ENCODE measurements at places on chromosomes 2 and 18. TPM values are rescaled to one million over a fixed set of nuclear protein-coding genes. Genes with fewer than 3 reads are reported as not detected.

DNA sequence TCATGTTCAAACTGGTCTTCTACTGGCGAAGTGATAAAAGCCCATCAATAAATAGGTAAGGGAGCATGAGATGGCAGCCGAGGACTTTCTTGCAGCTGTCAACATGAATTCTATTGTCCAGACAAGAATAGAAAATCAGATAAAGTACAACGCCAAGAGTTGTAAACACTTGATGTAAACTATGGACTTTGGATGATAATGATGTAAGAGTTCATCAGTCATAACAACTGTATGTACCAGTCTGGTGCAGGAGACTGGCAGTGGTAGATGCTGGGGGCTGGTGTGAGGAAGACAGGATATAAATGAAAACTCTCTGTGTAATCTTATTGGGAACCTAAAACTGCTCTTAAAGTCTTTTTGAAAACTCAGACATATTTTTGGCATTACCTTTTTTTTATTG, 155.9 kb upstream of the RASGRP3 start:
- H3K36me3 ChIP-seq, result no peaks in the 10 kb centered on the region
- no peak overlapping the region for H3K27ac ChIP-seq
- no peak for DNase-seq
- H3K4me3 ChIP-seq, result no peak overlapping the region

DNA sequence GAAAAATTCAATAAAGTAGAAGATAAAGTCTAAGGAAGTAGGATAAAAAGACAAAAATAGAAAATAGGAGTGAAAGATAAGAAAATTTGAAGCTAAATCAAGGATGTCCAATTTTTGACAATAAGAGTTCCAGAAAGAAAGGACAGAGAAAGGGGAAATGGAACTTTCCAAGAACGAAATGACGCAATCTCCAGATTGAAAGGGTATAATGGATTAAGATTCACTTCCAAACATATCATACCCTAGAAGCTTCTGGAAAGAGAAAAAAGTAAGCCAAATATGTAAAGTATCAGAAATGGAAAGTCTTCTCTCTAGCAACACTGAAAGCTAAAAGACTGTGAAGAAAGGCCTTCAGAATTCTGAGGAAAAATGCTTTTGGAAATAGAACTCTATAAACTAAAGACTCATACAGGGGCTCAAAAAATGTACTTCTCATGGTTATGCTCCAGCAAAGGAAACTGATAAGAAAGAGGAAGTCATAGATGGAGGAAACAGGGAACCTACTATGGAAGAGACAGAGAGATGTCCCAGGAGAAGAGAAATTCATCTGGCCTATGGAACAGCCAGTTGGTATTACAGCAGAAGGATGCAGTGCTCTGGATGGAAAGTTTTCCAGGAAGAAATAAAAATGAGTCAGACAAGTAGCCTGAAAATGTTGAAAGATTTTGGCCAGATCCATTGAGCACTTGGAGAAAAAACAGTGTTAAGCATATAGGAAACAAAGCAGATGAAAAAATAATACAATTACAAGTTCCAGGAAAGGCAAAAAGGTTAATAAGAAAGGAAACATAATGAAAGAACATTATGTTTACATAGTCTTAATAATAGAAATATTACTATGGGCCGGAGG, 20.1 kb downstream of the CASP8 start:
- no peak for DNase-seq
- H3K27me3 ChIP-seq, result no peaks in the 10 kb centered on the region
- no peak overlapping the region for H3K4me3 ChIP-seq
- H3K36me3 ChIP-seq, result peaks cover 1% of the 10 kb centered on the region

- no peaks in the 10 kb centered on the region for H3K36me3 ChIP-seq
Measured at GRCh38 chr2:59184276-59185020, 943.3 kb upstream of the FANCL start.

TUBA4B gene
- total RNA-seq, result not detected

- peak overlapping the region; percentile 96 for H3K27ac ChIP-seq
- peak overlapping the region; percentile 78 for H3K4me3 ChIP-seq
- H3K4me1 ChIP-seq, result peaks cover 13% of the 10 kb centered on the region
- peaks cover 6% of the 10 kb centered on the region for H3K27me3 ChIP-seq
- no peak for DNase-seq
- H3K36me3 ChIP-seq, result no peaks in the 10 kb centered on the region
Measured at GRCh38 chr2:151260573-151261230, 961 bp downstream of the RBM43 start.

DNA sequence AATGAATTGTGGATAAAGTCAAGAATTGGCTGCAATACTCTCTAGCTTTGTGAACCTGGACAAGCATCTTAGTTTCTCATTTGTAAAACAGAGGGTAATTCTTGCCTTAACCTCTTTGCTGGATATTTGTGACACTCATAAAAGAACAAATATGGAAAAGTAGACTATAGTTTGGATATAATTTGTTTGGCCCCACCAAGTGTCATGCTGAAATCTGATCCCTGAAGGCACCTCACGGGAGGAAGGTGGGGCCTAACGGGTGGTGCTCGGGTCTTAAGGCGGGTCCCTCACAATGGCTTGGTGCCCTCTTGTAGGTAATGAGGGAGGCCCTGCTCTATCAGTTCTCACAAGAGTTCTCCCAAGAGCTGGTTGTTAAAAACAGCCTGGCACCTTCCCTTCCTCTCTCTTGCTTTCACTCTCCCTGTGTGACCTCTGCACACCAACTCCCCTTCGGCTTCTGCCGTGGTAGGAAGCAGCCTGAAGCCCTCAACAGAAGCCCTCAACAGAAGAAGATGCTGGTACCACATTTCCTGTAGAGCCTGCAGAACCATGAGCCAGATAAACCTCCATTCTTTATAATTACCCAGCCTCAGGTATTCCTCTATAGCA, 37.4 kb downstream of the ARL4C start:
- peaks cover 3% of the 10 kb centered on the region for H3K27me3 ChIP-seq
- no peak overlapping the region for H3K27ac ChIP-seq
- H3K4me3 ChIP-seq, result no peak overlapping the region
- DNase-seq, result no peak
- H3K4me1 ChIP-seq, result peaks cover 34% of the 10 kb centered on the region
